ENCODE measurements at places on chromosomes 5 and 9.

DNA sequence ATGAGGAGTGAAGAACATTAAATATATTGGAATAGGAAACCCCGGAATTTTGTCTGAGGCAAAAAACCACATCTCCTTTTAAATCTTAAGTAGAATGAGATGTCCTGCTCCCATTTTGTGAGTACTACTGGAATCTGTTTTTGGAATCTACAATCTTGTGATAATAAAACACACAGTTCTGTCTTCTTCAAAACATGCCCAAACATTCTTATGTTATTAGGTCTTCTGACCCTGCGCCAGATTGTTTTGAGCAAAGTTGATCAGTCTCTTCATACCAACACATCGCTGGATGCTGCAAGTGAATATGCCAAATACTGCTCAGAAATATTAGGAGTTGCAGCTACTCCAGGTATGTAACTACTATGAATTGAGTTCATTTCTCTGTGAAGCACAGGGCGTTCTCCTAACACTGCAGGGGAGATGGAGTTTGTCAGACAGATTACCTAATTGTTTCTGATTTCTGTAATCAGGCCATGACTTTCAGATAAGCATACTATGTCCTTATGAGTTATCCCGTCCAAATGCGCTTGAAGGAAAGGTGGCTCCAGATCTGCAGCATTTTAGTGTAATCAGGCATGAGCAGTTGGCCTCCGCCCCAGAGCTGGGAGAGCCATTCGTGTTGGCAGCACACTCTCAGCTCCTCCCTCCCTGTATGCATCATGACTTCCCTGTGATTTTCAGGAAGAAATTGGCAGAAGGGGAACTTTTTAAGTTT, 88.0 kb downstream of the NLN start:
- DNase-seq, result no peak

GRCh38 chr5:125198270-125198974, 452.0 kb upstream of the ZNF608 start:
- DNase-seq, result peak; percentile 85

DNA sequence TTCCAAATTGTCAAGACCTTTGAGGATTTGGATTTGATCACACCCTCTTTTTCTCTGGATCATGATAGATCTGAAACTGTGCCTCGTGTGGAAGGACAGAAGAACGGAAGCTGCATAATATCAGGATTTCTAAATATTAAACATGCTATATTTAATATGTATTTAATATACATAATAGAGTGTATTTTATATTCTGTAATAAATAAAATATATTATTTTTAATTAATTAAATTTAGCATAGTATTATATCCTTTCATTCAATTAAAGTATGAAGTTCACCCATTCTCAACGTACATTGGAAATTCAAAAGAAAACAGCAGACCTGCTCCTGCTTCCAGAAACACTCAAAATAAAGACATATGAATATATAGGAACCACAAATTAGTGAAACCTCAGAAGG, 70.6 kb upstream of the GLIS3 start:
- no peak for DNase-seq

- DNase-seq, result no peak
Observed at GRCh38 chr5:6407558-6408259, 29.4 kb upstream of the MED10 start.

- no peak for DNase-seq
Observed at GRCh38 chr5:120614531-120615180, 150.6 kb downstream of the PRR16 start.

DNA sequence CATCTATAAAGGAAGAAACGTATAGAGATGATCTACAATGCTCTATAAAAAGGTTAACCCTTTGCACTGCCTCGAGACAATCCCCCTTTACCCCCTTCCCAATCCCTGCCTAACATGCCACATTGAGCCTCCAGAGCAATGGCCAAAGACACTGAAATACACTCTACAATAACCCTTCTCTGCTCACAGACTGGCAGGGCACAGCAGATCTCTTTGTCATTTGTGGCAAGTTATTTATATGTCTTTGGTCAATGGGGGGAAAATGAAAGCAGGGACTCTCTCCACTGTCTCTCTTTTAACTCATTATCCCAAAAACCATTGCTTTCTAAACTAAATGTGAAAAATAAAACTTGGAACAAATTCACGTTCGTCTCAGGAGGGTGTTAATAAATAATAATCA, 51.7 kb downstream of the PTCH1 start:
- no peak for DNase-seq

DNA sequence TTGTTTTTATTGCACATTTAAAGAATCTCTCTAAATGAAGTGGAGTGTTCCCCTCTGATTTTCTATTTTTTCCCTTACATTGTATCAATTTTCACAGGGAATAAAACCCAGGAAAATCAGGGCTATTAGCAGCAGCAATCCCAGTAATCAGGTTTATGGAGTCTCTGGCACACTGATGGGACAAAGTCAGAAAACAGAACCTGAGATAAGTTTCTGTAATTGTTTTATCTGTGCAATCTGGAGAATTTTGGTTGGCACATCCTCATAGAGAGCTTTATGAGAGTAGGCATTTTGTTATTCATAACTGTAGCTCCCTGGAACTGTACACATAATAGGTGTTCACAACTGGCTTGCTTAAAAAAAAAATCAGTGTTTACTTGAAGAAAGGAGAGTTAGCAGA, 96.9 kb upstream of the IL6ST start:
- DNase-seq, result no peak

GRCh38 chr5:172423379-172424110, 30.8 kb downstream of the SH3PXD2B start:
- no peak for DNase-seq

DNA sequence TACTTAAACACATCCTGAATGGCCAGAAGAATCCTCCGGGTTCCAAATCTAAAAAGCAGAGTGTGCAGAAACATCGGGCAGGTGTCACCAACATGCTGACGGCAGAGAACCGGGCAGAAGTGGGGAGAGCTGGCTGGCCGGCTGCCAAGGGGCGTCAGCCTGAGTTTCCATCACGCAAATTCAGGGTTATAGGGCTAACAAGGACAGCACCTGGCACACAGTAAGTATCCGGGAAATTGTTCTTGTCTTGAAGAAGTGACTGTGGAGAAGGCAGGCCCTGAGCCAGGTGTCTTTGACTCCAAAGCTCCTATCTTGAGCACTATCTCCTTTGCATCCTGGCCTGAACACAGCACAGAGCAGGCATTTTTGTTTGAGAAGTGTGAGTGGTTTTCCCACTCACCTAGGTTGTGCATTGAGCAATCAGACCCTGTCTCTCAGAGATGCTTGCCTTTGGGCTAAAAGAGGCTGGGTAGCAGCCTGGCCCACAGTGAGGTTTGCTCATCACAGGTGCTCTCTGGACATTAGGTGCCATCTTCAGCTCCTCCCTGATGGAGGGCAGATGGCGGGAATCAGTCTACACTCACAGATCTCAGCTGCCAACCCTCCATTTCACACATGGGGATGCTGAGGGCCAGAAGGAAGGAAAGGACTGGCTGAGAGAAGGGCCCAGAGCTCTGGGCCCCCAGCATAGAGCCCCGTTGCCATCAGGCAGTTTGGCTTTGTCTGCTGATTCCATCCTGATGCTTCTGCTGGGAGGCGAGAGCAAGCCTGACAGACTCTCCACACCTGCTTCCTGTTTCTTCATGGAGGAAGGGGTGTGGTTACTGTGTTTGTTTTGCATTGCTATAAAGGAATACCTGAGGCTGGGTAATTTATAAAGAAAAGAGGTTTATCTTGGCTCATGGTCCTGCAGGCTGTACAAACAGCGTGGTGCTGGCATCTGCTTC, 52.8 kb downstream of the WHRN start:
- DNase-seq, result peak; percentile 57

- no peak for DNase-seq
Observed at GRCh38 chr9:123883634-123884033, 46.3 kb downstream of the DENND1A start.

GRCh38 chr9:80127920-80128319, 556.2 kb downstream of the TLE4 start:
- DNase-seq, result no peak

DNA sequence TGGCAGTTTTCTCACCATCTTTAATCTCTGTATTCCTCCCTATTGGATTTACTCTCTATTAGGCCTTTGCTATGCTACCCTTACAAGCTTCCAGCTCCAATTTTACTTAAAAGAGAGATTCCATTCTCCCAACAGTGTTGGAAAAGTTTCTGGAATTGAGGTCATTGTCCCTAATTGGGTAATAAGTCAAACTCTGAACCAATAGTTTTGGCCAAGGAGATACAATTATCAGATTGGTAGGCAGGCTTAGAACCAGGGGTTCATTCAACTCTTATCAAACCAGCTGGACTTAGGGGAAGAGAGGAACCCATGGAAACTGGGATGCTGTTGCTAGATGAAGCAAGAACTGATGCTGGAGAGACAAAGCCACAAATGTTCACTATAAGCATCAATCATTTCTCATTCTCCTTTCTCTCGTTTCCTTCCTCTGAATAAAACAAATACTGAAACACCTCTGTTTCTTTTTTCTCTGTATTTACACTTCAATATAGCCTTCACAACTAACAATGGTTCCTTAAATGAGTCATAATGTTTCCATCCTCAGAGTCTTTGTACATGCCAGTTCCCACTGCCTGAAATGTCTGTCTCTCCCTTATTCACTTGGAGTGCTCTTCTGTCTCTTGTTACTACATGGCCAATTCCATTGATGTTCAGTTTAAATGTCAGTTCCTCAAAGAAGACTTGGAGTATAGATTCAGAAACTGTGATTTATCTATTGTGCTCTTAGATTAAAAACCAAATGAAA, 587.3 kb downstream of the GABRG2 start:
- DNase-seq, result no peak

DNA sequence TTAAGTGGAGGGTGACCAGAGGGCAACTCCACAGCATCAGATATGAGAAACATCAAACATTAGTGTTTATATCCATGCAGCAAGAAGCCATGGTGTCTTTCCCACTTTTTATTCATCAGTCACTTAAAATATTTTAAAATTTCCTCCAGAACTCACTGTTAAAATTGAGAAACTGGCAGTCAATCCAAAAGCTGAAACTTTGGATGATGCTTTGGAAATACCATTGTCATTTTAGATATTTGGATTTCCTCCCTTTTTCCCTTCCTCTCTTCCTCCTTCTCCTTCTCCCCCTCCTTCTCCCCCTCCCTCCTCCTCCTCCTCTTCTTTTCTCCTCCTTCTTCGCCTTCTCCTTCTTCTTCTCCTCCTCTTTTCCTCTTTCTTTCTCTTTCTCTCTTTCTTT, 33.1 kb upstream of the NTRK2 start:
- no peak for DNase-seq

GRCh38 chr5:150036513-150036912, 36.0 kb downstream of the HMGXB3 start:
- DNase-seq, result peak; percentile 26
